Right lung (tissue), 10 donors: ENCODE measurements at places on chromosomes 4 and X.

DNA sequence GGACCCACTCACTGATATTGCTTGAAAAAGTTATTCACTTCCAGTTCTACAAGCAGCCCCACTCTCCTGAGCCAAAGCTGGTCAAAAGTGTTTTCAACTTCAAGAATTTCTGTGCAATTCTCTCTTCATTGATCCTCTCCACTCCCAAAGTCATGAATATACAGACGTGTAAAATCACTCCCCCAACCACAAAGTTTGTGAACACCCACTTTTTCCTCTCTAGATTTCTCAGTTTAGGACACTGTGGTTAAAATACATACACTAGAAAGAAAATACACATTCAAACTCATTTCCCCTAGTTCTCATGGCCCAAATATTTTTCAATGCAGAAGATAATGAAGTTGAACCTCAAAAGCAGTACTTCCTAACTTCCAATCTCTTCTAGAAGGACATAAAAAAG is 116.3 kb downstream of the MSN start:
- DNase-seq = no peak

GRCh38 chr4:101256222-101256621 is 91.1 kb downstream of the PPP3CA start:
- DNase-seq = no peak

- DNase-seq = no peak
Measured at GRCh38 chrX:23662853-23663252, 4.4 kb upstream of the PRDX4 start.

GRCh38 chrX:149469406-149469805 is 35.7 kb downstream of the IDS start:
- no peak for DNase-seq

DNA sequence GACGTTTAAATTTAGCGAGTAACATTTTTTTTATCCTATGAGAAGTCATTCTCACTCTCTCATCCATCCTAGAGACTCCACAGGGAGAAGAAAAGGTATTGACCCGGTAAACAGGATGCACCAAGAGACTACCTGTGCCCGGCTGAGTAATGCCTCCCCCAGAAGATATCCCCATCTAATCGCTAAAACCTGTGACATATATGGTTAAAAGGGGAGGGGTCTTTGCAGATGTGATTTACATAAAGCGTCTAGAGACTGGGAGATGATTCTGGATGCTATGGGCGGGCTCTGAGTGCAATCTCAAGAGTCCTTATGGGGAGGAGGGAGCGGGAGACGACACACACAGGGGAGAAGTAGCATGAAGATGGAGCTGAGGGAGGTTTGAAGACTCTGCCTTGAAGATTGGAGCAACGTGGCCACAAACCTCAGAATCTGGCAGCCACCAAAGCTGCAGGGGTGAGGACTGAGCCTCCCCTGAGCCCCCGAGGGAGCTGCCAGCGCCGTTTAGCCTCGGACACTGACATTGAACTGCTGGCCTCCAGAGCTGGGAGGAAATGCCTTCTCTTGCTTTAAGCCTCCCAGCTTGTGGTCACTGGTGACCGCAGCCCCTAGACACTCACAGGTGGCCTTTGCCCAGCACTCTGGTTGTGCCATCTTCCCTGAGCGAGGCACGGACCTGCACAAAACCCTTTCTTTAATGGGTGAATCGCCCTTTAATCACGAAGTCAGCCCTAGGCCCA is 11.2 kb downstream of the ABLIM2 start:
- DNase-seq = no peak

GRCh38 chr4:81541161-81541945 is 69.6 kb upstream of the RASGEF1B start:
- no peak for DNase-seq

DNA sequence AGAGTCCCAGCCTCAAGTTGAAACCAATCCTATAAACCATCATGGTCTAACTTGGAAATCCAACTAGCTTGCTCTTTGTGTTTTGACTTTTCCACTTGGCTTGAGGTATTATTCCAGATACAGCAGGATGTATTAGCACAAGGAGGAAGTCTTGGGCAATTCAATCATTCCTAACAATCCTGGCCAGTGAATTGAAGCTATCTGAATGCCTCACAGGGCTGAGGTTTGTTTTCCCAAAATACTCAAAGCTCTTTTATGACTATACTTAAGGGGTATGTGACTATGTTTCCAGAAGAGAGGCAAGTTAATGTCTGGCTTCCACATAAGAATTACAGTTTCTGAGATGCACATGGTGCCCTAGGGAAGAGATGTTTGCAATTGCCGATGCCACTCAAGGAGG is 66.8 kb upstream of the SH3RF1 start:
- no peak for DNase-seq

- DNase-seq = no peak
Measured at GRCh38 chr4:98289375-98289774, 28.2 kb downstream of the RAP1GDS1 start.

GRCh38 chrX:17499512-17499911 is 124.5 kb downstream of the NHS start:
- no peak for DNase-seq
